Stimulated activated naive CD4-positive, alpha-beta T cell (primary cell): ENCODE measurements at places on chromosomes 7 and 10.

GRCh38 chr7:24434972-24435371 lies 138.3 kb upstream of the PALS2 start:
- no peak for DNase-seq

- no peak for DNase-seq
Measured at GRCh38 chr10:86079088-86079487, 287.5 kb downstream of the GRID1 start.

DNA sequence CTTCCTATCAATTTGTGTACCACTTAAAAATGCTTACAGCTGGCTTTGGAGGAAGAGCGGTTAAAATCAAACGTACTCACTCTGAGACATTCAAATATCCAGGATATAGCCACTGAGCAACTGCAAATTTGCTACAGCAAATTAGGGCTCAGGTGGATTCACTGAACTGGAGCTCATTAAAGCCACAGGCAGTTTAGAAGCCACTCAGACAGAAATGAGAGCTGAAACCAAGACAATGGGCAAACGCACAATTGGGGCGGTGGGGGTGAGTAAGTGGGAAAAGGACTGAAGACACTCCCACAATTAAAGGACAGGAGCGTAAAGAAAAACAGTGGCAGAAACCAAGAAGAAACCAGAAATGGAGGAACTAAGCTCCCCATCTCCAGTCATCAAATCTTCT lies 20.5 kb downstream of the MPP7 start:
- no peak for DNase-seq

GRCh38 chr10:131260452-131261211 lies 50.9 kb downstream of the TCERG1L start:
- no peak for DNase-seq

GRCh38 chr7:3378390-3379150 lies 77.5 kb downstream of the SDK1 start:
- DNase-seq, result no peak

- DNase-seq, result no peak
Measured at GRCh38 chr7:135673360-135673706, 11.0 kb downstream of the STMP1 start.

- DNase-seq, result no peak
Measured at GRCh38 chr7:129386506-129386905, 47.7 kb upstream of the STRIP2 start.

GRCh38 chr7:7425321-7425720 lies 110.4 kb downstream of the COL28A1 start:
- DNase-seq, result no peak

GRCh38 chr7:106765727-106766355 lies 99.2 kb upstream of the PIK3CG start:
- DNase-seq, result no peak

DNA sequence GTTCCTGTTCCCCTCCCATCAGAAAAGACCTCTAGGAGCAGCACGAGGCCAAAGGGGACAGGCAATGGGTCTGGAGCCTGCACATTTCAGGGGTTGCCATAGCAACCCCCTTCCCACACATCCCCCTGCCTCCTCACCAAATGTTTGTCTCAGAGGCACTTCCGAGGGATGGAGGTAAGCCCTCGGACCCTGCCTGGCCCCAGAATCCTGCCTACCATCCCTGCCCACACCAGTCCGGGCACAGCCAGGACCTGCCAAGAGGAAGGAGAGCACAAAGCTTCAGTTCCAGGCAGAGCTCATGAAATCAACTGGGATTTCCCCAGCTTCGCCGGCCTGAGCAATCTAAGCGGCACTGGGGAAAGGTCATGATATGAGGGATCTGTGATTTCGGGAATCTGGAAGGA lies 175.0 kb upstream of the PLXNA4 start:
- no peak for DNase-seq
